ENCODE measurements at places on chromosomes 11 and 22.

- DNase-seq, result no peak
Observed at GRCh38 chr22:37311761-37312312, 29.5 kb downstream of the CYTH4 start.

GRCh38 chr22:49934891-49935557, 16.6 kb downstream of the CRELD2 start:
- DNase-seq, result peak; percentile 59

DNA sequence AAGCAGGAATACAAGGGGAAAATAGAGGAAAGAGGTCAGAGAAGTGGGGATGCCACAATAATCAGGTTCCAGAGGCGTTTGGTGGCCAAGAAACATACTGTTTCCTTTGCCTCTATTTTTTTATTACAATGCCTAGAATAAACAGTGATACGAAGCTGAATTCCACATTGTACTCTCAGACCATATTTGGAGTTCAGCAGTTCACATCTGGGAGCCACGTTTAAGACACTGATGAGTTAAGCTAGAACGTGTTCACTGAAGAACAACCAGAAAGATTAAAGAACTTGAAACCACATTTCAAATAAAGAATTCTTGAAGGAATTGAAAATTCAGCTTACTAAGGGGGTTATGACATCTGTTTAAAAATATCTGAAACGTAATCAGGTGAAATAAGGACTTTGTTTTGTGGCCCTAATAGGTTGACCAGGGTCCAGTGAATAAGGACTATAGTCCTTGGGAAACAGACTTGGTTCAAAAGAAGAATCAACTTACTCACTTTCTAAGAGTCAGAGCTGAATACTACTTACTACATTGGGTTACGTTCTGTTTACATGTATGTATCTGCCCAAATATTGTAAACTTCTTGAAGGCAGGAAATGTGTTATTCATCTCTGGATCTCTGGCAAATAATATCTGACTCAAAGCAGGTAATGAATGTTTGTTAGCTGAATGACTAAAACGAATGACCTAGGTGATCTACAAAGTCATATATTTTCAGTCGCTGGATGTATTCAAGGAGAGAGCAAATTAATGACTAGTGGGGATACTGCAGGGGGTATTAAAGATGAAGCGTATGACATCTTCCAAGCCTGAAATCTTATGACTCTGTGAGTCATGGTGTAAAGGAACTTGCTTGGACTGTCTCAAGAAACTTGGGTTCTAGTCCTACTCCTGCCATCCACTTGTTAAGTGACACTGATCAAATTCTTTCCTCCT, 247.0 kb upstream of the NARS2 start:
- no peak for DNase-seq

- no peak for DNase-seq
Observed at GRCh38 chr11:110124605-110125004, 31.4 kb downstream of the ZC3H12C start.

- no peak for DNase-seq
Observed at GRCh38 chr11:29361369-29361768, 655.5 kb downstream of the KCNA4 start.

DNA sequence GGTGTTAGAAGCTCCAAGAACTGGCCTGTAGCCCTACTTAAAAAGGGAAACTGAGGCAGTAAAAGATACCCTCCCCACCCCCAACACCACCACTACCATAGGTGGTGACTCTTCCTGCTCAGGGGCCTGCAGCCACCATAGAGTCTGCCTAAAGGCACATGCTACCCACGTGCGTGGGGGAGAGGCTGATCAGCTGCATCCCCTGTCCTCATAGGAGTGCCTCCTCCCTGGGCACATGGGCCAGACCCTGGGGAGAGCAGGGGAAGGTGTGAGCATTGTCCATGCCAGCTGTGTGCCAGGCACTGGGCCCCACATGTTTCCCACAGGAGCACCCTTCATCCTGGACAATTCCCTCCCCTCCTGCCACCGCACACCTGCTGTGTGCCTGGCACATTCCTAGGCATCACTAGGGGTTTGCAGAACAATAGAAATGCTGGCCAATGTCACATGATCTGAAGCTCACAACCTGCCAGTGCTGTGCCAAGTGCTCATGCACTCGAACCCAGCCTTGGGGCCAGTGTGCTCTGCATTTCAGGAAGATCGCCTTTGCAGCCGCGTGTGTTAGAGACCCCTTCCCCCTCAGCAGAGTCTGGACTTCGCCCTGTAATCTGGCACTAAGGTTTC, 41.7 kb upstream of the GCAT start:
- no peak for DNase-seq

DNA sequence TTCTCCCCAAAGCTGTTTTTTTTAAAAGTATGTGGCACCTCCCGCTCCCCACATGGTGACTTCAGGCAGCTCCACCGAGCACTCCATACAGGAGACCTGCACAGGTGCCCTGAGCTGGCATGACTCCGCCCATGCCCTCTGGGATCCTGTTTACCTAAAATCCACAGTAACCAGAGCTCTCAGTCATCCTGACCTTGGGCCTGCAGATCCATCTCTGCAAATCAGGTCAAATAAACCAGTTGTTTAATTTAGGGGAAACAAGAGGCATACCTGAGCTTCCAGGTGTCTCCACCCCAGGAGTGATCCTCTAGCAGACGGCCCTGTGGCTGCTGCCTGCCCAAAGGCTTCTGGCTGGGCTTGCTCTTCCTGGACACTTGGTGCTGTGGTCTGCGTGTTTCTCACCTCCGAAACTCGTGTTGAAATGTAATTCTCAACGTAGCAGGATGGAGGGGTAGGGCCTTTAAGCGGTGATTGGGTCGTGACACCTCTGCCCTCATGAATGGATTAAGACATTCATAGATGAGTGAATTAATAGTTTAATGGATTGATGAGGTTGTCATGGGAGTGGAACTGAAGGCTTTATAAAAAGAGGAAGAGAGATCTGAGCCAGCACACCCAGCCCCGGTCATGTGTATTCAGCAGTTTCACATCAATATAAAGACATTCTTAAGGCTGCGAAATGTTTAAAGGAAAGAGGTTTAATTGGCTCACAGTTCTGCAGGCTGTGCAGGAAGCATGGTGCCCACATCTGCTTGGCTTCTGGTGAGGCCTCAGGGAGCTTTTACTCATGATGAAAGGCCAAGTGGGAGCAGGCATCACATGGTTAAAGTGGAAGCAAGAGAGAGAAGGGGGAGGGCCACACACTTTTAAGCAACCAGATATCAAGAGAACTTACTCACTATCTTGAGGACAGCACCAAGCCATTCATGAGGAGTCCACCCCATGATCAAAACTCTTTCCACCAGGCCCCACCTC, 34.1 kb downstream of the LINC01488 start:
- no peak for DNase-seq

DNA sequence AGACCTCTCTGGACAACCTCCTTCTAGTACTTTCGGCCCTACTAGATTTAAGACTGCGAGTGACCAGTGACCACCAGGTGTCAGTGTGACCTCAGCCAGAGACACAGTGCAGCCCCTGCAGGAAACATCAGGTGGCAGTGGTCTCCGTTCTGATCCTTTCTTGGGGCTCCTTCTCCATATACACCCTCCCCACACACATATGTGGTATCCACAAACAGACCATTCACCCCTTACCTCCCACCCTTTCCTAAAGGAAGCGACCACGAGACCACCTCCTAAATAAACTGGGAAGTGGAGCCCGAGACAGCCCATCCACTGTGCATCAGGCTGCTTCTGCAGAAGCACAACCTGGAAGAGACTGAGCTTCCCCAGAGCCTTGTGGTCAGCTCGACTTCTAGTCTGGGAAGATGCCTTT, 38.5 kb upstream of the CYP2D6 start:
- peak; percentile 94 for DNase-seq

DNA sequence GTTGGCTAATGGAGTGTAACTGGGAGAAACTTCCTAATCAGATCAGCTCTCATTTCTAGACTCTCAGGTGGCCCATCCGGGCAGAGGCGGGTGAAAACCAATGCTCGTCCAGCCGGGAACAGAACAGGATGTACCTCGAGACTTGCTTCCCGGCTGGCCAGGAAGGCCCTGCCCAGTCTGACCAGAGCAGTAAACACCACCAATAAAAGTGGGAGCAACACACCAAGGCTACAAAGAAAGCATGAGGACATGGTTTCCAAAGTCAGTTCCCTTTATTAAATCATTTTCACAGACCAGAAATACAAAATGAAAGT, 940 bp upstream of the TNKS1BP1 start:
- DNase-seq, result no peak

DNA sequence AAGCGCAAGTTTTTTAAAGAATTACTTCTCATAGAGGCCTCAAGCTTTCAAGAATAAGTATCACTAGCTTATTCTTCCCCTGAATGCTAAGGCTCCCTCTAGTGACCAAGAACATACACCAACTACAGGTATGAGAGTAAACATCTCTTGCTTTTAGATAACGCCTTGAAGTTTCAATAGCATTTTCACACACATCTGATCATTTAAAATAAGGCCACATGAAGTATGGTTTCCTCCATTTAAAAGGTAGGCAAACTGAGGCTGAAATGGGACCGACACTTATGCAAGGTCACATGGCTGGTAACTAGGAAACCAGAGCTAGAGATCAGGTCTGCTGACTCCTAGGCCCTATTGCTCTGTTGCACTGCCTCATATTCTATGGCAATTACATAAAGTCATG, 66.5 kb downstream of the CCDC34 start:
- no peak for DNase-seq

GRCh38 chr11:116255321-116255953, 517.4 kb downstream of the BUD13 start:
- no peak for DNase-seq

GRCh38 chr11:47369676-47370075, 8.7 kb downstream of the SPI1 start:
- no peak for DNase-seq

DNA sequence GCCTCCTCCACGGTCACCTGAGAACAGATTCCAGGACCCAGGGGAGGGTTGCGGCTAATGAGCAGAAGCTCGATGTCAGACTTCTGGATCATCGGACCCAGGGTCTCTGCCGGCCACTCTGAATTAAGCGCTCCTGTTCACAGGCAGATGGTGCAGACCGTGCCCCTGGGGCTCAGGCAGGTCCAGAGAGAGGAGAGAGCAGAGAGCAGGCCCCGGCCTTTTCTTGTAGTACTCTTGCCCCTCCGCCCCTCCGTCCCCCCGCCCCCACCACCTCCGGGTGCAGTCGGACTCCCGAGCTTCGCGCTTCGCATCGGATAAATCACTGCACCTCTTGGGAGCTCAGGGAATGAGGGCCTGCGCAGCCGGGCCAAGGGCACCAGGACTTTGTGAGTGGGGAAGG, 50.3 kb downstream of the RPS6KA4 start:
- DNase-seq, result peak; percentile 61

DNA sequence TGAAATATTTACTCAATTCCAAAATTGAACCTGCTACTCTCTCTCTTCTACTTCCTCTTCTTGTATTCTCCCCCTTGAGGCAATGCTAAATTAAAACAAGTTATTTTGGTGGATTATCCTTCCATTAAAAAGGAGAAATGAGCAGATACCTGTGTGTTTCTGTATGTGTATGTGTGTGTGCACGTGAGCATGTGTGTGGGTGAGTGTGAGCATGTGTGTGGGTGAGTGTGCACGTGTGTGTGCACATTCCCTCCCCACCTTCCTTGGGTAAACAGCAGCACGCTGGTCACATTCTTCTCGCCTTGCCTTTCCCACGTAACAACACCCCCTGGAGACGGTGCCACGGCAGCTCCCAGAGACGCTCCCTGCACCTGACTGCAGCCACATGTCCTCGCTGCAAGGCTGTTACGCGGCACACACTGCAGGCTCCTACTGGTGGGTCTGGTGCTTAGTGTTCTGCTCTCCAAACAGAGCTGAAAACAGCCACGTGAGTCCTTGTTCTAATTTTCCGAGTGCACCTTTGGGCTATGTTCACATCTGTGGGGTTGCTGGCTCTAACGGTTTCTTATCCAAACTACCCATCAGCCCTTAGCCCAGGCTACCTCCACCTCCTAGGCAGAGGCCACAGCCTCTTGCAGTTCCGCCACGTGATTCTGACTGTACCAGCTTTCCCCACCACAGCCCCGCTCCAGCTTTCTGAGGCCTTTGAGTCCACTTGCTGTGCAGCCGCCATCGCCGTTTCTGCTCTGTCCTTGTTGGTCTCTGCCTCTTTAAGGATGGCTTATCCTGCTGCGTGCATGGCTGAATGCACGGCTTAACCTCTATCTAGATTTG, 123.4 kb downstream of the CTTN start:
- DNase-seq, result peak; percentile 72

GRCh38 chr11:66845876-66846212, 2.6 kb downstream of the RCE1 start:
- DNase-seq, result no peak

- DNase-seq, result no peak
Observed at GRCh38 chr22:45769569-45770210, 98.1 kb downstream of the ATXN10 start.

- DNase-seq, result no peak
Observed at GRCh38 chr11:132022733-132023478, 652.5 kb downstream of the NTM start.

DNA sequence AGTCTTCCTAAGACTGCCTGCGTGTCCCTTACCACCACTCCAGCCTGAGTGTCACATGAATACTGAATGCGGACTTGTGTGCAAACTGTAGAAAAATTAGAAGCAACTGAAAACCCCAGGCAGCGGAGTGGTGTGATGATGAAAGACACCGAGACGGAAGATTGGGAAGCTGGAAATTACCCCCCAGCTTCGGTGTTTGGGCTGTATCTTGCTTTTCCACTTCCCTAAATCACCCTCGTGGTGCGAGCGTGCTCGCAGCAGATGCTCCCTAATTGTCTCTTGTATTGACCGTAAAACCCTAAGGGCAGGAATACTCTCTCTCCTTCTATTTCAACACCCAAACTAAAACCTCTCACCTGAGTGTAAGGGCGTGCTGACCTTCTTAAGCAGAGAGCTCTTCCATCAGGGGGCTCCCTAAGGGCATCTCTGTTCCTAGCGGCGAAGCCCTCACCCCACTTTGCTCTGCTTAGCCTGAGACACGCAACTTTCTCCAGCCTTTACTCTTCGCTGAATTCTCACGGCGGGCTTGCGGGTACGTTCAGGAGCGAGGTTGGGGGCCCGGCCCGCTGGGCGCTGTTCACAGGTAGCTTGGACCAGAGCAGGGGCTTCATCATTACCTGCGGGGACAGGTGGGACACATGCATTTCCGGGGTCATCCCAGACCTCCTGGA, 62.4 kb downstream of the CRYBB2 start:
- DNase-seq, result peak; percentile 27

GRCh38 chr11:60852117-60852981, 3.4 kb downstream of the PTGDR2 start:
- peak; percentile 56 for DNase-seq

DNA sequence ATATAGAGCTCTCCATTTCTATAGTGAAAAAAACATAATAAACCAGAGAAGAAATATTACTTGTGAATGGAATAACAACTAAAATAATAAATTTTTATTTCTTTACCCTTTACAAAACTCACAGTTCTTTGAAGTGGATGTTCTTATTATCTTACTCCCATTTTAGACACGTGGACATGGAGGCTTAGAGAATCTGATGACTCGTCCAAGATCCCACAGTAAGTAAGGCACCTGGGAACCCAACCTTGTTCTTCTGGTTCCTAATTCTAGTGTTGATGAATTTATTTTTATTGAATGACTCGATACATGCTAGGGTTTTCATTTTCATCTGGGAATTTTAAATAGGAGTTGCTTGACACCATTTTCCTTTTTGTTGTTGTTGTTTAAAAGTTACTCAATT, 1.8 kb downstream of the BPIFC start:
- no peak for DNase-seq

- DNase-seq, result no peak
Observed at GRCh38 chr11:42003801-42004200, 544.3 kb upstream of the LRRC4C start.

All from eye (tissue), 1 donor.